ENCODE measurements at places on chromosomes 7 and 10.

GRCh38 chr7:91263384-91264045 lies 718 bp upstream of the FZD1 start:
- no peak for DNase-seq

DNA sequence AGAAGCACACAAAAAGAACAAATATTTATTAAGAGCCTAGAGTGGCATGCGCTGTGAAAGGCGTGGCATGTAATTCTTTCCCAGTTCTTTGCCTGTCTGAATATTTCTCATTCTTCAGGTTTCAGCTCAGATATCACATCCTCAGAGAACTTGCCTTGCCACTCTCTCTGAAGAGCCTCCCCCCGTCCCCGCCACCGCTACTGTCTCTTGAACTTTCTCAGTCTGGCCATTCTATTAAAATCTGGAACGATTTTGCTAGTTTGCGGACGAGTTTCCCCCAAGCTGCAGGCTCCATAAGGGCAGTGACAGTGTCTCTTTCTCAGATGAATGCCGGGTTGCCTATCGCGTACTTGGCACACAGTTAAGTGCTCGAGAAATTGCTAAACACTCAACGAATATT lies 787 bp upstream of the PLEKHA1 start:
- DNase-seq = no peak

DNA sequence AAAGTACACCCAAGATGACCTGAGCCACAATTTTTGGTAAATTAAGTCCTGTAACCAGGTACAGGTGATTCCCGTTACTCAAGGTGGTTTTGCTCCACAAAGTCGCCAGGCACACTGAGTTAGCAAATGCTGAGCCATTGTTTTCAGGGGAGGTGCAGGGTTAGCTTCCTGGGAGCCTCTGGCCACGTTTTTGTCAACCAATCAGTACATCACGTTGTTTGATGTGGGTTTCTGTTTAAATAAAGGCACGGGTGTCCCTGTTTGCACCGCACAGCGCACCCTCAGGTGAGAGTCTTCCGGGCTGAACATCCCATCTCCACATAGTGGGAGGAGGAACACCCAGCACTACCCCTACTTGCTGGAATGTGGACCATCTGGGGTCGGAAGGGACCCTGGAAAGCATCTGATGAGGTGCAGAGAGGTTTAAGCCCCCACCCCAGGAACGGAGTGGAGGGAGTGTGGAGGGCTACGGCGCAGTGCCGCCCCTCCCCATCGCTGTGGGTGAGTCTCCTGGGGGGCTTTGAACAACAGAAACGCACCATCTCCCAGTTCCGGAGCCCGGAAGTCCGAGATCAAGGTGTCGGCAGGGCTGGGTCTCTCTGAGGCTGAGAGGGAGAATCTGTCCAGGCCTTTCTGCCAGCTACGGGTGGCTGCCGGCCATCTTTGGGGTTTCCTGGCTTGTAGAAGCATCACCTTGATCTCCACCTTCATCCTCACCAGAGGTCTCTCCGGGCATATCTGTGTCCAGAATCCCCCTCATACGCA lies 42.5 kb downstream of the PRKAG2 start:
- DNase-seq = no peak

DNA sequence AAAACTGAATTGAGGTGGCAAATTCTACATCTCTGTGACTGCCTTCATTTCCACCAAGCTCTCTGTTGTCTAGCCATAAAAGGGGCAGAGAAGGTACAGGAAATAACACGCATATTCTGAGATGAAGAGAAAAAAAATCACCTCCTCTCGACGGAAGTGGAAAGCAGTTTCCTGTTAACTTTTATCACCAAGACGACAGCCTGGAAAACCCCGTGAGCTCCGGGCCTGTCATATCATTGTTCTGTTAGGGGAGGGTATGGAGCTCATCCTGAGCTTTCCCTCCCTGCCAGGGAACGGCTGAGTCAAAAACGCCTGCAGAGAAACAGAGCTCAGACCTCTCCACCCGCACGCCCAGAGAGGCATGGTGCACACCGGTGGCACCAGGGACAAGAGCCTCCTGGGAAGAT lies 200.3 kb downstream of the PRPF18 start:
- DNase-seq = no peak

GRCh38 chr10:117684046-117684610 lies 141.6 kb downstream of the EMX2 start:
- no peak for DNase-seq

DNA sequence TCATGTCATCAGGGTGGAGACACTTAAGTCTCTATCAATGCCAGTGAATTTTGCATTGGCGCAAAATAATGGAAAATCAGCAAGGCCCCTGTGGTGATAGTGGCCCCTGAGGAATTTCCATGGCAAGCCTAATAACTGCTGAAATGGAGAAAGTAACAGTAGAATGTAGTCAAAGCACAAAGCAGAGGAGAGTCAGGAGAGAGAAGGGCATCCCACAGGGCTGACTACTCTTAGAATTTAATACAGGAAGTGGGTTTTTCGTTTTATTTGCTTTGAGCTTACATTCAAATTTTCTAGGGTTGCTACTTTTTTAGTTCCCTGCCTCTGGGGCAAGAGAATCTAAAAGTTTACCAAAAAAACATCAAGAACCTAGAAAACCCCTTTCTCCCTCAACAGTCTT lies 39.0 kb downstream of the BZW2 start:
- DNase-seq = no peak

DNA sequence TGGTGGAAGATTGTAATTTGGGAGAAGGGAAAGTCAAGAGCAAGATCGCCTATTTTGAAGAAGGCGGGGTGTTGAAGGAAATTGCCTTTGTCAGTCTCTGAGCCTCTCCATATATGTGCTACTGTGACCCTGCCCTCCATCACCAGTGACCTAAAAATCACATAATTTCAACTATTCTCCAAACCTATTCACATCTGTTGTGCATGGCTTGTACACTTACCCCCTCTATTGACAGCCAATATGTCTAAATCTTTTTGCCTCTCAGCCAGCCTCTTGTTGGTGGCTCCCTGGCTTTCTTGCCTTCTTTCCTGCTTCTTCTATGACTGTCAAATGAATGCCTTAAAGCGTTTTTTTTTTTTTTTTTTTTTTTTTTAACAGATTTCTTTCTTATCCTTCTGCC lies 295.6 kb downstream of the AUTS2 start:
- DNase-seq = peak; percentile 25

DNA sequence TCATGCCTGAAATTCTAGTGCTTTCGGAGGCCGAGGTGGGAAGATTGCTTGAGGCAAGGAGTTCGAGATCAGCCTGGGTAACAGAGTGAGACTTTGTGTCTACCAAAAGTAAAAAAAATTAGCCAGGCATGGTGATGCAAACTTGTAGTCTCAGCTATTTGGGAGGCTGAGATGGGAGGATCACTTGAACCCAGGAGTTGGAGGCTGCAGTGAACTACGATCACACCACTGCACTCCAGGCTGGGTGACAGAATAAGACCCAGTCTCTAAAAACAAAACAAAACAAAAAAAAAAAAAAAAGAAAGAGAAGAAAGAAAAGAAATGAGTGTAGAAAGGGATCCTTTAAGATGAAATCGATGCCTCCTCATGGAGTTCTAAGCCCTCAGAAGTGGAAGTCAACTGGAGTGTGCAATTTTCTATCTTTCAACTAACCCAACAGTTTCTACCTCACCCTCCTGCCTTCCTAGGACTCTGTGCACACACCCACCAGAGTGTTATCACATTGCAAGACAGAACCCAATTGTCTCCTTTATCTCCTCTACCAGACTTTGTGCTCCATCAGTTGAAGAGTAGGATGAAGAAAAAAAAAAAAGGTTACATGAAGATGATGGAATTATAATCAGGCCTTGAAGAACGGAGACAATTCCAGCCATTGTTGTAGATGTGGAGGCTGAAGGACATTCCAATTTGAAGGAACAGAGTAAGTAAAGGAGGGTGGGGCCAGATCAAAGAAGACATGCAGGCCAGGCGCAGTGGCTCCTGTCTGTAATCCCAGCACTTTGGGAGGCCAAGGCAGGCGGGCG lies 26.9 kb downstream of the NYAP1 start:
- no peak for DNase-seq

- no peak for DNase-seq
These were observed 753.8 kb downstream of the AUTS2 start for GRCh38 chr7:70352088-70352487.
